ENCODE measurements at places on chromosomes 6 and 20. TPM values are rescaled to one million over a fixed set of nuclear protein-coding genes. Genes with fewer than 3 reads are reported as not detected.

GRCh38 chr6:22470454-22471131, 98.8 kb upstream of the HDGFL1 start:
- DNase-seq: no peak

DNA sequence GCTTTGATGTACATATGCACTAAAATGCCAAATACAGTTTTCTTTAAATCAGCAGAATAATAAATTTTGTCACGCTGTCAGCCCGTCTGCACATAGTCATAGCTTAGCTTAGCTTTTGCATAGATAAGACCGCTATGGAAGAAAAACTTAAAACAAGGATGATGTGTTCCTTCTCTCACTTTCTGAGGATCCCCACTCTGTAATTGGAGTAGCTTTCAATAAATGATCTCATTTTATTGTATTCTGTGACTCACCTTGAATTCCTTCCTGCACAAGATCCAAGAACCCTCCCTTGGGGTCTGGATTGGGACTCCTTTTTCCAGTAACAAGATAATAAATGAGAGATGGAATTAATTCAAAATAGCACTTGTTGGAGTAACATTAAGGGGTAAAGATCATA, 186.2 kb downstream of the CDH26 start:
- no peak for DNase-seq

DNA sequence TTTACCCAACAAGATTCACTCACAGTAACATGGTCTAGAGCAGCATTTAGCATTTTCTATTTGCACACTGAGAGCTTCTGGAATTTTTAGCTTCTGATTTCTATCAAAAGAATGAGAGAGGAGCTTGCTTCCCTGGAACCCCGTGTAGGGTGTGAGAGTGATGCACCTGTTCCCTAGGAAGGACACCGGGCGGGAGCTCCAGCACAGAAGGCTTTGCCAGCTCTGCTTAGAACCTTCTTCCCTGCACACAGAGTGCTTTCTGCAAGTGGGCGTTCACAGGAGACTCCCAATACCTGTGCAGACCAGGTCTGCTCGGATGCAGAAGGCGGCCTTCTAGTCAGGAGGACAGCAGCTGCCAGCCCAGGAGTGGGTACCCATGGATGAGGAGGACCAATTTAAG, 217.3 kb downstream of the TBXT start:
- DNase-seq: no peak

DNA sequence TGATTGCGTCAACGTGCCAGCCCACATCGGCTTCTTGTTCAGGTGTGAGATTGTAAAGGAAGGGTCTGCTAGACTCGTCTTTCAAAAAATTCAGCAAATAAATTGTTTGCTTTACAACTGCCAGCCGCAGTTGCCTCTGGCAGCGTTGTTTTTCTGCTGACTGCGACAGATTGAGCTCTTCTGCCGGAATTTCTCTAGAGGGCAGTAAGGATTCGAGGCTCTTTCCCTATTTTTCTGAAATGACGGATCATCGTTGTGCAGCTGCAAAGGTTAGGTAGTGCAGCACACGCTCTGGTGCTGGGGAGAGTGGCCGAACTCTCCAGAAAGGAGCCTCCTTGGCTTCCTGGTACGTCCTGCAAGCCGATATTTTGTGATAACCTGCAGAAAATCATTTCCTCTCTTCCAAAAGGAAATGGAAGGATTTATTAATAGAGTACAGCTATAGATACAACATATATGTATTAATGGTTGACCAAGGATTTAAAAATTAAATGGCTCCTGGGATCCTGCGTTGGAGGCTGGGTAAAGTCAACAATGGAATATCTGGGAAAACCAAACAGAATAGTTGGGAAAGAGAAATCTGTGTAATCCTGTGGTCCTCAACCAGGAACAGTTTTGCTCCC, 121.9 kb upstream of the ZFP64 start:
- peak; percentile 30 for DNase-seq

DNA sequence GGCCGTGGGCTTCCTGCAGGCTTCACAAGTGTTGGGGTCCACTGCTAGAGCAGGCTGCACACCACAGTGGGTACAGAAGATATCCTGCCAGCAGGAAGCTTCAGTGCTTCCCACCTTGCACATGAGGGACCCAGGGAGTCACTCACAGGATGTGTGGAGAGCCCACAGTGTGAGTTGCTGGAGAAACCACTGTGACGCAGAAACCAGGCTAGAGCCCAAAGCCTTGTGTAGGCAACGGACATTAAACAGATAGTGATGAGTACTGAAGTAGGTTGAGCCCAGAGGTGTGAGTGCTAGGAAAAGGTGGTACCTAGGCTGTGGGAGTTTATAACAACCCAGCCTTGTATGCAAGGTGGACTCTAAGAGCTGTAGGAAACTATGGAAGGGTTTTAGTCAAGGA, 18.9 kb upstream of the DEF6 start:
- no peak for DNase-seq

DNA sequence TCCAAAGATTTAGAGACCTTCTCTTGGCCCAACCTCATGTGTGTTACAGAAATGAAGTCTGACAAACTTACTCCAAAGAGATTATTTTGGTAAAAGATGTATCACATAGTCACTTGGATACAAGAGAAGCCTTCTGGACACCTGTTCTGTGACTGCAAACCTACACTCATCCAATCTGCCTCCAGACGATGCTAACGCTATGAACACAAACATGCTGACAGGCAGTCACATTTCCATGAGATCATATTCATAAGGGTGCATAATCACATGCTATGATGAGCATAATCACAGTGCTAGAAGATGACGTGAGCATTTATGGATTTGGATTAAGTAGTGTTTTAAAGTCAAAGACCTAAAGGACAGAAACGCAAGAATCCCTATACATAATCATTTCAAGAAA, 340.2 kb downstream of the HACE1 start:
- DNase-seq: no peak

DNA sequence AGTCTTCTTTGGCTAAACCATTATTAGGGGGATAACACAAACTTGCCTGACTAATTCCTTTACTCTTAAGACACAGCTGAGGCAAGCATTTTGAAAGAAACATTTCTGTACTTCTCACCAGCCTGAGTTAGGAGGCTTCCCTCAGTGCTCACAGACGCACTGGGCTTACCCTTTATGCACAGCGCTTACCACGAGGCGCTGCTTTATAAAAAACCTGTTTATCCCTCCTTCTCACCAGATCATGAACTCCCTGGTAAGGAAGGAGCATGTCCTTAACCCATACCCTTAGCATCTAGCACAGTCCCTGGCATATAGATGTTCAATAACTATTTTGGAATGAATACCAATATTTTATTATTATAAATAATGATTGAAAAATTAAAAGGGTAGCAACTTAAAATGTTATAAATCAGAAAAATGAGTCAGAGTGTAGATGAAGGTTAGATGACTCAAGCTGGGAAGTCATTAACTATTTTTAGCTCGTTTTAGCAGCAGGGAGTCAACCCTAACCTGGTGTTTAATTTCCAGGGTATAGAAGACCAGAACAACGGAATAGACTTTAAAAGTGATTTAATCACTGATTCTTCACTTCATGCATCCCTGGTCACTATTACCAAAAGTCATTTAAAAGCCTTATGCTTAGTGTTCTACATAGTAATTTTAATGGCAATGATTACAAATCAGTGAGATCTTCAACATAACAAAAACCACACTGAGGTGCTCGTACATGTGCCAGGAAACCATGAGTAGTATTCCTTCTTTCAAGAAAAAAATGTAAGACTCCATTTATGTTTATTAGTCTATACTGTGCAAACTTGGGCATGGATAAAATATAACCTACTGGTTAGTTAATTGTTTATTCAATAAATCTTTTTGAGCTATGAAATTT, 4.1 kb upstream of the TPD52L1 start:
- DNase-seq: no peak

SLPI gene
- total RNA-seq: 0.41 TPM

DNA sequence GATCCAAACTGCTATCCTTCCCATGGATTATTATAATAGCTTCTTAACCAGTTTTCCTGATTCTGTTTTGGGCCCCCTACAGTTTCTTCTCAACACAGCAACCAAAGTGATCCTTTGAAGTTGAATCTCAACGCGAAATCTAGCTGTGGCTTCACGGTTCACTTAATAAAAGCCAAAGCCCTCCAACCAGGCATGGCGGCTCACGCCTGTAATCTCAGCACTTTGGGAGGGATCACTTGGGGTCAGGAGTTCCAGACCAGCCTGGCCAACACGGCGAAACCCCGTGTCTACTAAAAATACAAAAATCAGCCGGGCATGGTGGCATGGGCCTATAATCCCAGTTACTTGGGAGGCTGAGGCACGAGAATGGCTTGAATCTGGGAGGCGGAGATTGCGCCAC, 3.3 kb downstream of the RMND1 start:
- no peak for DNase-seq

All from frontal cortex (tissue), 4 donors.